Fibroblast of skin of left biceps (primary cell): ENCODE measurements at places on chromosomes 12 and 14.

GRCh38 chr14:94386085-94387031 lies 2.0 kb downstream of the SERPINA1 start:
- DNase-seq = no peak

DNA sequence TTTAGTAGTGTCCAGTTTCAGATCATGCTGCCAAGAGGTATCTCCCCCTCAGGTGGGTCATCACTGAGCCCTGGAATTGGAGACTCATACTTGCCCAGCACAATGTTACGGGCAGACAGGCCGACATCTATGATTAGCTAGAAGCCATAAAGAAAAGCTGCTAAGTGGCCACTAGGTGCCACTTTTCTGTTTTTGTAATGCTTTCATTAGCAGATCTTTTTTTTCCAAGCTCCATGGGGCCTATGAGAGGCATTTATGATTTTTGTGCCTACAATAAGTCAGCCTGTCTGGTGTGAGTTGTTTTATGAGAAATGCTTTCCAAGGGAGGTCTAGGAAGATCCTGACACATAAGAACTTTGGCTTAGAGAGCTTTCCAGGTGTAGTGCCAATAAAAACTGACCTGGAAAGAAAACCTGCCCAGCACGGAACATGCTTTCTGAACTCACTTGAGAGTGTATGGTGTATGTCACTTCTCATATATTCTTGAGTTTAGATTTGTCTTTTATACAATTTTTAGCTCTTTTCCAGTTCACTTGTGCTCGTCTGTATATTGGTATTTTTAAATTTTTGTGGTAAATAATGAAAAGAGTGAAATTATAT lies 21.8 kb upstream of the SMCO2 start:
- DNase-seq = peak; percentile 35

DNA sequence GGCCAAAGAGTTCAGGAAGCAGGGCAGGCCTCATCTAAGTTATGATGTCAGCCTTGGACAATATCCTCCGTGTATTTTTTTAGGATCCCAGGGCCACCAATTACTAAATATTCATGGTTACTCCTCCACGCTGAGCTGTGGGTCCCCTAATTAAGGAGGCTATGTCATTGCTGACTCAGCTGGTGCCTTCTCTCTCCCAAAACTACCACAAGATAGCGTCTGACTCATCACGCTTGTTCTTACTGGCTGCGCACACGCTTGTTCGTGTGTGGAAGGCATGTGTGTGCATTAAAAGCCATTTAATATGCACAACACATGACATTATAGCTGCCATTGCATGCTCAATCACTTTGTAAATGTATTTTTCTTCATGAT lies 78.3 kb downstream of the GSC start:
- peak; percentile 31 for DNase-seq

DNA sequence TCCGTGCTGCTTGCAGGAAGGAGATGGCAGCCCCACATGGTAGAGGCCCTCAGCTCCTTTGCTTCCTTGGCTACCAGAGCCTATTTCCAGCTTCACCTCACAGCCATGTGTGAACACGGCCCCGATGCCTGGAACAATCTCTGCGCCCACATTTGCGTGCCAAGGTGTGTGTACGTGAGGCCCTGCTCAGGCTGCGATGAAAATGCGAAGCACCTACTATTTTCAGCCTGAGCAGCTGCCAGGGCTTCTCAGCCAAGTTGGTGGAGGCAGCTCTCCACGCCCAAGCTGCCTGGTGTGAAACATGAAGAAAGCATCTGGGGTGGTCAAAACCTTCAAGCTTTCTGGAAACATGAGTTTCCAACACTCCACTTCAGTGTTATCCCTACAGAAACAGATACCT lies 177.8 kb upstream of the EGLN3 start:
- no peak for DNase-seq

- DNase-seq = no peak
Measured at GRCh38 chr12:22116376-22116775, 70.4 kb downstream of the CMAS start.

- peak; percentile 26 for DNase-seq
Measured at GRCh38 chr12:182381-182892, 31.5 kb downstream of the SLC6A12 start.

DNA sequence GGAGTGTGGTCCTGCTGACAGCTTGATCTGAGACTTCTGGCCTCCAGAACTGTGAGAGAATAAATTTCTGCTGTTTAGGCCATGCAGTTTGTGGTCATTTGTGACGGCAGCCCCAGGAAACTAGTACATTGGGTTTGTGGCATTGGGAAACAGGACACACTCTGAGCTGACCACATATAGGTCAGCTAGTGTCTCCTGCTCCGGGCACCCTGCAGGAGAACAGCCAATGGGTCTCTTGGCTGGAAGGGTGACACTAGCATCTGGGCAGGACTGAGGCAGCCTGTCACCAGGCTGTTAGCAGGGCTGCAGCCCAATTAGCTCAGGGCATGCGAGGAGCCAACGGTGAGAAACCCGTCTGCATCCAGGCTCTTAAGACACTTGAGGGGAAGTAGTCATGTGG lies 83.2 kb downstream of the PITPNM2 start:
- no peak for DNase-seq

- DNase-seq = peak; percentile 90
Measured at GRCh38 chr12:69988481-69989321, 163.7 kb downstream of the MYRFL start.

DNA sequence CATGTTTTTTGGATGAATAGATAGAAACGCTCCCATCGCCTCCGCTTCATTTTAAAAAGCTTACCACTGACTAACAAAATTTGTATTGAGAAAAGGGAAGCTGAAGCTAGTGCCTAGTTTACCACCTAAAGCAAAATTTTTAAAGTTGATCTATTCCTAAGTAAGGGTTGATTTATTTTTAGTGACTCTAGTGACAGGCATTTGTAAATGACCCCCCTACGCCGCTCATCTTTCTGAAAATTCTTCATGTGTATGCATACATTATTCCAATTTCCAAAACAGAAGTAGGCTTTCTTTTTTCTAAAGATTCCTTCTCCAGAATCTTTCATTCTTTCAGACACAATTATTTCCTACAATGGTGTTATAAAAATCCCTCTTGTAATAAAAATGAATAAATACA lies 5.4 kb downstream of the HMGA2 start:
- DNase-seq = no peak

- no peak for DNase-seq
Measured at GRCh38 chr12:131363393-131363792, 347.5 kb upstream of the SFSWAP start.

DNA sequence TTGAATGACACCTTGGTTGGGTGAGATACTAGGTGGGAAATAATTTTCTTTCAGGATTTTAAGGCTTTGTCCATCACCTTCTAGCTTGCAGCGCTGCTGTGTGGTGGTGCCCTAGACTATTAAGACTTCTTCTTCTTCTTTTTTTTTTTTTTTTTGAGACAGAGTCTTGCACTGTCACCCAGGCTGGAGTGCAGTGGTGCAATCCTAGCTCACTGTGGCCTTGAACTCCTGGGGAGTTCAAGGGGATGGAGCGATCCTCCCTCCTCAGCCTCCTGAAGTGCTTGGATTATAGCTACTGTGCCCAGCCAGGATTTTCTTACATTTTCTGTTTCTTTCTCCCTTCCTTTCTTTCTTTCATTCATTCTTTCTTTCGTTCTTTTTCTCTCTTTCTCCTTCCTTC lies 10.3 kb upstream of the MTA1 start:
- DNase-seq = no peak

DNA sequence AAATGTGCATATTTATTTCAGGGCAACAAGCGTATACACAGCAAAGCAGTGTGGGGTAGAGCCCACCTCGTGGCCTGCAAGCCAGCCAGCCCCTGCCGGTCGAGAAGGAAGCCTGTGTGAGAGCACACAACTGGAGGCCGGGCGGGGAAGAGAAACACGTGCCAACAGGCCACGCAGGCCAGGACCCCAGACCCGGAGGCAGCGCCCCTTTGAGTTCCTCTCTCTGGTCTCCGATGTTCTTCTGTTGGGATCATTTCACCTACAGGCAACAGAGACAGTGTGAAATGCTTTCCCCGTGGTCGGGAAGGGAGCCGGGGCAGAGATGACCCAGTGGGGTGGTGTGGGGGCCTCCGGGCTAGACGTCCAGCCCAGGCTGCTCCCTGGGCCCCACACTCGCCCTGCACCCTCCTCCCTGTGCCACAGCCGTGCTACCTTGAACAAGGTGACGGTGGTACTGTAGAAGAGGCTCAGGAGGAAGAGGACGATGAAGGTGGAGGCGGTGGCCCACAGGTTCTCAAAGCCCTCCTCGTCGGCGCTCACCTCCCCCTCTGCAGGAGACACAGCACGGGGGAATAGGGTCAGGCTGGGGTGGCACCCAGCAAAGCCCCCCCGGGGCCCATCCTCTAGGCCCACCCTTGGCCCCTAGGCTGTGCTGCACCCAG lies 325.5 kb downstream of the TMEM121 start:
- no peak for DNase-seq

- no peak for DNase-seq
Measured at GRCh38 chr12:650983-651382, 12.3 kb downstream of the NINJ2 start.

DNA sequence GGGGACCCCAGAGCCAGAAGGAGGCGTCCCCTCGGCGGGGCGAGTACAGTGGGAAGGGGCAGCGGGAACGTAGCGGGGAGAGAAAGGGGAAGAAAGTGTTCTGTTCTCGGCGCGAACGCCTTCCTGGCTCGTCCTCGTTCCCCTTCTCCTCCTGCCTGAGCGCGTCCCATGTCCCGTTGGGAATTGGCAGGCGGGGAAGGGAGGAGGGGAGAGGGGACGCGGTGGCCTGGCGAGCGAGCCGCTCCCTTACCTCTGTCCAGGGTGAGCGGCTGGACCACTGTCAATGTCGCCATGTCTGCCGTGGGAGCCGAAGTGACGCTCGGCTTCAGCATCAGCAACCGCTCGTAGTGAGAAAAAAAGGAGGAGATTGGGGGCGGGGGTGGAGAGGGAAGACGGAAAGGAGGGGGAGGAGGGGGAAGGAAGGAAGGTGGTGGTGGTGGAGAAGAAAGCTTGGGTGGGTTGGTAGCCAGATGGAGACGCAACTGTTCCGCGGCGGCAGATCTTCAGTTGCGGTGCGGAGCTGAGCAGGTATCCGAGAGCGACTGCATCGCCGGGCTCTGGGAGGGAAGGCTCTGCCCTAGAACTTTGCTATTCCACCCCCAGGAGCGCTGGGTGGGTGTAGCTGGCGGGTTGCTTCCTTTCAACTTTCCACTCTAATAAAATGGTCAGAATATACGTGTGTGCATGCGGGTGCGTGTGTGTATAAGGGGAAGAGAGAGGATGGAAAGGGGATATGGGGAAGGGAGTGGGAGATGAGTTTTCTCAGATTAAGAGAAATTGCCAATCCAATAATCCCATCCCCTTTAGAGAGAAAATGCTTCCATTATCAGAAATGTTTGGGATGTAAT lies at the start of gene LIN7A:
Gene LIN7A, minus strand, starts transcription at position 544 of the 848 bp plus-strand sequence. Its CDS starts 212 bp downstream, at position 332.
- DNase-seq = no peak

- no peak for DNase-seq
Measured at GRCh38 chr12:90924406-90924805, 30.6 kb downstream of the CCER1 start.

GRCh38 chr12:77728018-77728417 lies 102.7 kb upstream of the NAV3 start:
- no peak for DNase-seq

- no peak for DNase-seq
Measured at GRCh38 chr12:94304566-94305061, 155.1 kb downstream of the CEP83 start.

DNA sequence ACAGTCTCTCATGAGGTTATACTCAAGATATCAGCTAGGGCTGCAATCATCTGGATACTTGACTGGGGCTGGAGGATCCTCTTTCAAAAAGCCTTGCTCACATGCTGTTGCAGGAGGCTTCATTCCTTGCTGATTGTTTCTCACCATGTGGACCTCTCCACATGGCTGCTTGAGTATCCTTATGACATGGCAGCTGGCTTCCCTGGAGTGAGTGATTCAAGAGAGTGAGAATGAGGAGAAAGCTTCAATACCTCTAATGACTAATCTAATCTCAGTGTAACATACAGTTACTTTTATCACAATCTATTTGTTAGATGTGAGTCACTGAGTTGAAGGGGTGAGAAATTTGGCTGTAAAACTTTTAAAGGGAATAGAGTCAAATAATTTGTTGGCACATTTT lies 14.4 kb upstream of the SDR39U1 start:
- no peak for DNase-seq

DNA sequence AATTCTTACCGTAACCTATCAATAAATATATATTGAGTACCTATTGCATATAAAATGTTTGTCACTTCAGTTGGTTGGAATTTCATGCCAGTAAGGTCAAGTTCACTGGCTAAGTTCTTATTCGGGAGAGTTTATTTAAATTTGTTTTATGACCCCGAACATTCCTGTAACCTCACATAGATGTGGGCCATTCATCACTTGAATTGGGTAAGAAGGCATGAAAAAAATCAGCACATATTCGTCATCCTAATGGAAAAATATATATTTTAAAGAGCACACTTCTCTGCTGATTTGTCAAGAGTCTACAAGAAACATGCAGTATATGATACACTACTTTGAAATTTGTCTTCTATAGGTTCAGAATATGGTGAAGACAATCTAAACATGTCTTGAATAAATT lies 263.4 kb downstream of the CCDC91 start:
- no peak for DNase-seq

- no peak for DNase-seq
Measured at GRCh38 chr12:52800259-52800917, 4.5 kb upstream of the KRT3 start.

DNA sequence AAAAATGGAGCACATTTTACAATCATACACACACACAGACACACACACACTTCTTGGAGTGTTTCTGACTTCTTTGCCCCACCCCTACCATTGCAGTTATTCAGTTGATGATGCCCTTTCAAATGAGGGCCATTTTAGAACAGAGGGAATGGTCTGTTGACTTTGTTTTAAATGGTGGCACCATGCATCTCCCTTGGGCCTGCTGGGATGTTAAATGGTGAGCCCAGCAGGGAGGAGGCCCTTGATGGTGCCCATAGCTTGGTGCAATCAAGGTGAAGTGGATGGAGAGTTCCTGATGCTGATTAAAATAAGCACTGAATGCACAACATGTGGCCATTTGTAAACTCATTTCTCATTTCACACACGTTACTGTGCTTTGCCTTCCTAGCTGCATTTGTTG lies 13.3 kb downstream of the C12orf75 start:
- no peak for DNase-seq

- DNase-seq = no peak
Measured at GRCh38 chr14:73402579-73402978, 55.8 kb downstream of the NUMB start.

DNA sequence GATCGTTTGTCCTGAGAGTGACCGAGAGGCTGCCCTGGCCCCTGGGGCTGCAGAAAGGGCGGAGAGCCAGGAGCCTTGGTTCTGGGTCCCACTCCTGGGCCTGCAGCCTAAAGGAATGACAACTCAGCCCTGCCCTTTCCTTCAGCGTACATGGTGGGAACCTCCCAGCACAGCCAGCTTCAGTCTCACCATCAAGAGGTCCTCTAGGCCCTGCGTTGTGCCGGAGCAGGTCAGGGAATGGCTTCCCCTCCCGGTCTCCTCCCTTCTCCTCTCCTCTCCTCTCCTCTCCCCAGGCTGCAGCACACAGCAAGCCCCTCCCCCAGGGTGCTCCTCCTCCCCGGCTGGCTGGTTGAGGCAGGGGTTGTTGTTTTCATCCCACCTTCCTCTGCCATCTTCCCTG lies 44.6 kb upstream of the TUNAR start:
- no peak for DNase-seq
